Renal pelvis (tissue), 12 donors: ENCODE measurements at places on chromosomes 3 and 15. TPM values are rescaled to one million over a fixed set of nuclear protein-coding genes. Genes with fewer than 3 reads are reported as not detected.

Gene GABRR3
- polyA plus RNA-seq = 0.06 TPM

Gene FBXL22
- polyA plus RNA-seq = 1.5 TPM

Gene CCDC13
- polyA plus RNA-seq = 3.9 TPM

Gene CAV3
- polyA plus RNA-seq = 0.89 TPM

Gene RTP1
- not detected for polyA plus RNA-seq

Gene RNU5B-1
- polyA plus RNA-seq = not detected

Gene GPR62
- 0.64 TPM for polyA plus RNA-seq

Gene MYLK
- polyA plus RNA-seq = 154 TPM

Gene PLSCR4
- polyA plus RNA-seq = 18.2 TPM

Gene GOLGA8Q
- polyA plus RNA-seq = 2.6 TPM

Gene ADPRH
- polyA plus RNA-seq = 7.1 TPM

Gene MAGEL2
- 4.6 TPM for polyA plus RNA-seq

Gene GOLGA6L9
- polyA plus RNA-seq = 21.7 TPM

Gene TNNC1
- polyA plus RNA-seq = 7.0 TPM

Gene GOLGA8J
- polyA plus RNA-seq = 1.8 TPM

Gene ELP6
- polyA plus RNA-seq = 49.9 TPM
